ENCODE measurements at places on chromosomes 2 and 18.

- no peak for DNase-seq
These were observed 104.5 kb downstream of the SNTG2 start for GRCh38 chr2:1055014-1055595.

- no peak for DNase-seq
These were observed 59.4 kb upstream of the SH3RF3 start for GRCh38 chr2:109069331-109070194.

GRCh38 chr2:186868344-186868743 lies 19.4 kb upstream of the ZSWIM2 start:
- DNase-seq: no peak

GRCh38 chr2:159792599-159792998 lies 5.4 kb downstream of the CD302 start:
- DNase-seq: no peak

DNA sequence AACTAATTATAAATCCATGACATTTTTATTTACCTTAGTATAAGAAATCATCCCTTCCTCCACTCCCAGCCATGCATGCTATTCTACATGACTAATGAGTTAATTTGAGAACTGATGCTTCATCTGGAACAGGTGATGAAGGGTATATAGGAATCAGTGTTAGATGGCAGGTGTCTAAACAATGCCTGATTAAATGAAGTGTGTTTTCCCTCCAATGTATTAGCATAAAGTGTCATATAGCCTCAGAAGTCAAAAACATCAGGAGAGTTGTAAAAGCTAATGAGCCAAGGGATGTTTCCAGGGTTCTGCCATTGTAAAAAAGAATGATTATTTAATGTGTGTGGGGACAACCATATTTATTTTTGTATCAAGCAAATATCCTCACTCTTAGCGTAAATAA lies 913.8 kb downstream of the DCC start:
- no peak for DNase-seq

- no peak for DNase-seq
These were observed 68.5 kb downstream of the CTIF start for GRCh38 chr18:48607056-48607984.

- no peak for DNase-seq
These were observed 5.5 kb upstream of the SLC4A3 start for GRCh38 chr2:219621935-219622334.

DNA sequence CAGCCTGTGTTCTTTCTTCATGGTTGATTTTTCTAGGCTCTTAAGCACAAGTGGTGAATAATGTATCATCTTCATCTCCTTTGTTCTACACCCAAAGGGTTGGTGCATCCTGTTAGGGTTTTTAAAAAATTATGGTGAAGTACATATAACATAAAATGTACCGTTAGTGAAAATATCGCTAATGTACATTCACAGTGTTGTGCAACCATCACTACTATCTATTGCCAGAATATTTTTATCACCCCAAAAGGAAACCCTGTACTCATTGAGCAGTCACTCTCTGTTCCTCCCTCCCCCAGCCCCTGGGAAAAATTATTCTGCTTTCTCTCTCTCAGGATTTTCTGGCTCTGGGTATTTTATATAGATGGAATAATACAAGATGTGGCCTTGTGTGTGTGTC lies 98.5 kb downstream of the PRKCE start:
- DNase-seq: no peak

- DNase-seq: no peak
These were observed 95.0 kb upstream of the ZFP36L2 start for GRCh38 chr2:43321446-43321845.

GRCh38 chr2:79393107-79393685 lies 119.7 kb upstream of the CTNNA2 start:
- no peak for DNase-seq

DNA sequence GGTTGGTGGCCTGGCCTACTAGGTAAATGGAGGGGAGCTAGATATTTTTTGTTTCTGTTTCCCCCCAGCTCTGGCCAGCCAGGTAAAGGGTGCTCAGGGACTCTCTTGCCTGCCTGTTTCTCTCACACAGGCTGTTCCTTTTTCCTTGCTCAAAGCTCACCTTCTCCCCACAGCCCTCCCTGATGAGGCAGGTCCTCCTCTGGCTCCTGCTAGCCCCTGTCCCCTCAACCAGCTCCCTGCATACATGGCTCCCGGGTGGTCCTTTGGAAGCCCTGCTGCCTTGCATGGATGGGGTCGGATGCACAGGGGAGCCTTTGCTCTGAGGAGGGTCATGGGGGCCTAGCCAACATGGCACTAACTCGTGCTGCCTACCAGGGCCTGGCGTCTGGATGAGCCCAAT lies 27.8 kb downstream of the DYSF start:
- DNase-seq: no peak

DNA sequence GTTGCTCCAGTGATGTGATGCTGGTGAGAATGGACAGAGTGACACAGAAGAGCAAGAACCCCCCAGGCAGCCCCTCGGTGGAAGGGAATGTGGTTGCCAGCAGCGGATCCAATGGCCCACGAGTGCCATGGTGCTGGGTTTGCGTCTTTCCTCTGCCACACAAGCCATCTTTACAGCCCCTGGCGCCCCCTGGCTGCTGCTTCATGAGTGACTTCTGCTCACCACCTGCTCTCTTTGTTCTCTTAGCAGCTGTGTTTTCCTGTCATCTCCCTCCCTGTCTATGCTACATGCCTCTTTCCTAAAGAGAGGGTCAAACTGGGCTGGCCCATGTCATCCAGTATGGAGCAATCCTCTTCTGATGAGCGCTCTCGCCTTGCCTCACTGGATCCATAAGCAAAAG lies 300.0 kb upstream of the SMIM21 start:
- no peak for DNase-seq

DNA sequence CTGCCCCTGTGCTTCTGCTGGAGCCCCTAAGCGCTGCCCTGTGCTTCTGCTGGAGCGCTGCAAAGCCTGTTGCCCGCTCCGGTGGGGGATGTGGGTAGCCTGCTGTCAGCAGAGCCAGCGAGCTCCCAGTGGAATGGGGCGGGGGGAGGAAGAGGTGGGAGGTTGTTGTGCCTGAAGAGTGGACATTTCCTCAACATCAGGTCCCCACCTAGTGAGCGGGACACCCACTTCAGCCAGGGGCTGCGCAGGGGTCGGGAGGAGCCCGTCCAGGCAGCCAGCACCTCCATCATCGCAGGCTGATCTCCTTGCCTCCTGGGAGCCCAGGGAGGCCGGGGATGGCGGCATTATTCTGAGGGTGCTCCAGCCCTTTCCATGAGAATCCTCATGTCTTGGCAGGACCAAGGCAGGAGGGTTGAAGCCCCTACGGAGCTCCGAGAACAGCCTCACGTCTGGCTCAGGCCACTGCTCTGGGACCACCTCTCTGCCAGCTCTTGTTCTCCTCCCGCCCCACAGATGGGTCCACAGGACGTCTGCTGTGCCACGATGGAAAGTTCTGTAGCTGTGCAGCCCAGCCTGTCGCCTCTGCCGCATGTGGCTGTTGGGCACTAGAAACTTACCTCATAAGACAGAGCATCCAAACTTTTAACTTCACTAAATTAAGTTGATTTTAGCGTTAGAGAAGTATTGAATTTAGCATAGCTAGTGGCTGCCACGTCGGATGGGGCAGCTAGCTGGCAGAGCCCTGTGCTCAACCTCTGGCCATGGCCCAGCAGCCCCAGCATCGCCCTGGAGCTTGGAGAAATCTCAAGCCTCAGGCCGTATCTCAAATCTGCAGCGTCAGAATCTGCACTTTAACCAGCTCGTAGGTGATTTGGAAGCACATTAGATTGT lies 1.9 kb upstream of the ALLC start:
- DNase-seq: no peak

DNA sequence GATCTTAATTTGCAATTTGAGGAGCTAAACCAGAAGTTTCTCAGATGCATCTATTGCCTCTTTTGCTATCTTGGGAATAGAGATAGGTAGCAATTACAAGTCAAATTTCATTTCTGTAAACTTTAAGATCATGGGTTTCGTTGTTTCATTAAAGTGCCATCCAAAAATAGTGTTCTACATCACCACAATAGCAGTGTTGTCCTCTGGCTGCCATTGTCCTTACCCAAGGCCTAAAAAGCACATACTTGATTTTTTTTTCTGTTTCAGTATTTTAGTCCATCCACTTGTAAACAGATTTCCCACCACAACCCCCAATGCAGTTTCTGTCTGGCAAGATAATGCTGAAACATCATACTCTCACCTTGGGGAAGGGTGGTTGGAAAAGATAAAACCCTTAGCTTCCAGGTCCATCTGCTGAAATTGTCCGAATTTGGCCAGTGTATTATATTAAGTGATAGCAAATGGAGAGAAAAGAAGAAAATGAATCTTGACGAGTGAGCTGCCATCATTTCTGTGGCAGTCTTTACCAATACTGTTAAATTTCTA lies 136.2 kb downstream of the LCLAT1 start:
- no peak for DNase-seq

GRCh38 chr2:12010779-12011178 lies 264.3 kb downstream of the LPIN1 start:
- no peak for DNase-seq

- DNase-seq: no peak
These were observed 110.9 kb upstream of the FOSL2 start for GRCh38 chr2:28281739-28282138.

DNA sequence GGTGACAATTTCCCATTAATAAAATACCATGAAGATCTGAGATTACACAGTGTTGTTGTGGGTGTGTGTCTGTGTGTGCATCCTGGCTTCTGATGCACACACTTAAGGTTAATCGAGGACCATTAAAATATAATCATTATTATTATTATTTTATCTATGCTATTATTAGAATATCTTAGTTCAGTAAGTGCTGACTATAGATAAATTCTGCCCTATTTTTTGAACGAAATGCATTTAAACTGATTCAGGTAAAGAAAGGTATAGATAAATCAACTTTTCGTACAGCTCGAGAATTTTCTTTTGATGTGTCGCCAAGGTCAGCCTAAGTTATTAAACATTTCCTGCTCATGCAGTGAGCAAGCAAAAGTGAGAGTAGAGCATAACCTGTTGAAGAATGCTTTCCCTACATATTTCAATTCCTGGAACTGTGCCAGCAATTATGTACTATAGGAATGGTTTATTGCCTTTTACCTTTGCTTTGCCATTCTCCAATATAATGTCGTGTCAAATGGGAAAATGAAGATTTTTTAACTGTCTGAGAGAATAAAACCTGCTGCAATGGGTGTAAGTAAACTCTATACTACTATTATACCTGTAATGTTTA lies 25.8 kb downstream of the KCNJ3 start:
- no peak for DNase-seq

DNA sequence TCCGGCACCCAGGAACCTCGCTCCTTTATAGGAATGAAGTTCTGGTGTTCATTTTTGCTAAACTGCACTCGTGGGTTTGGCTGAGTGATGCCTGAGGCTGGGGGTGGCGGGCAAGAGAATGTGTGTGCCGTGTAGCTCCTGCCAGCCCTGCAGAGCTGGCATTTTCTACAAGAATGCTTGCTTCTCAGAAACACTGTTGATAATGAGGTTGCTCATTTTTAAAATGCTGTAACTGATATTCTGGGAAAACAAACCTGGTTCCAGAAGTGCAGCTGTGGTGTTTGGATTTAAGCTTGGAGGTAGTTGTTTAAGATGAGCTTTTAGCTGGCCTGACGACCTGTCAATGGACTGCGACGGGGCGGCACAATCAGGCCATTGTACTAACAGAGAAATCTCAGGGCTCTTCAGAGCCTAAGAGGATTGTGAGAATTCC lies 511.9 kb upstream of the TNP1 start:
- DNase-seq: no peak

DNA sequence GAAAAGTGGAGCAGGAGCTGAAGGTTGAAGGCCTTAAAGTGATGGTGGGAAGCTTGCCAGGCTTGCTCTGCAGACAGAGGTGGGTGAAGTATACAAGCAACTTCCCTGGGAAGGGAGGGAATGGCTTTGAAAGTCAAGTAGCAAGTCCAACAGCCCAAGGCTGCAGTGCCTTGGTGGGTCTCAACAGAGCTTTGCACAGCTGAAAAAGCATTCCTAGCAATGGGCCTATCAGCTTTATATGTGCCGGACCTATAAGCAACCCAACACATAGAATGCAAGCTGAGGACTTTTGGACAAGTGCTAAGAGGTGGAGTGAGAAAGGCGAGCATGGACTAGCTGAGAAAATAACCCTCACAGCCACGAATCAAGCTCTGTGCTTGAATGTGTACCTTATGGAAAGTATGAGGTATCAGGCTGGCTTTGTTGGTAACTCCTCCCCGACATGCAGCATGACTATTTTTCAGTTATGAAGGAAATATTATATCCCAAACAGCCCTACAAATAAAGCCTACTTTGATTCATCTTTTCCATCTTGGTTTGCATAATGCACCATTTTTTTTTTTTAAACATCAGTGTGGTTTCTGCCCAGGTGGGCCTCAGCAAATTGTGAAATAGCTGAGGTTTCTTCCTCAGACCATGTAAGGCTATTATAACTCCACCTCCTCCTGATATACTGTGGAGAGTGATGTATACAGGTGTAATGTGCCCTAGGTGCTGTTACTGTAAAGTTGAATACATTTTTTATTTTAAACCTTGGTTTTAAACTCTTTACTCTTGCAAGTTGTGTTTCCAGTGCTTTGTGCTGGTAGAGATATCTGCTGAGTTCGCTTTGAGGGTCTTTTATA lies 241.4 kb upstream of the CXCR4 start:
- no peak for DNase-seq

DNA sequence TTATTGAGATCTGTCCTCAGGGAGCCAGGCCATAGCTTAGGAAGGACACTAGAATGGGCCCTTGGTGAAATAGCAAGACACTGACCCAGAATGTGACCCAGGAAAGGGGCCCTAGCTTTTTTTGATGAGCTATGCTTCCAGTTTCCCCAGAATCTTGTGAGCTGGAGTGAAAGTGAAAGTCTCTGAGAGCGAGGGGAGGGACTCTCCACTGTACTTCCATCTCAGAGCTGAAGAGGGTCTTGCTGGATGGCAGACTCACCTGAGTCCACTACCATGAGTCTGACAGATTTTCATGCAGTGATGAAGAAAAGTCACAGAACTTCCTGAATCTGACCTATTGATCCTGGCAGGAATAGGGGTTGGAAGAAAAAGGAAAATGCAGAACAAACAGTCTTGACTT lies 3.1 kb downstream of the ARHGAP25 start:
- no peak for DNase-seq

GRCh38 chr2:8956774-8957173 lies 46.7 kb downstream of the MBOAT2 start:
- no peak for DNase-seq

DNA sequence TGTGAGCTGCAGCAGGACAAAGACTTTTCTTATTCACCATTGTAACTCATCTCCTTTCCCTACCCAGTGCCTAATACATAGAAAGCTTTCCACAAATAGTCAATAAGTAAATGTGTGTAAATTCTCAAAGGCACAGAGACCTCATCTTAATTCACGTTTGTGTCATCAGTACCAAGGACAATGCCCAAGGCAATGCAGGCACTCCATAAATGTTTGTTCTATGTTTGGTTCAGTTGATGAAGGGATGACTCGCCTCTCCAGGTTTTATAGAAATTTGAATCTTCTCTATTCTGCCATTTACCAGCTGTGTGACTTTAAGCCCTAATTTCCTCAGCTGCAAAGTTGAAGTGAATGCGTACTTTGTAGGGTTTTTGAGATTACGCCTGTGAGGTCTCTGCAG lies 2.1 kb upstream of the MOGAT1 start:
- DNase-seq: no peak

Measured in activated gamma-delta T cell treated with anti-CD3 and anti-CD28 coated beads, Interleukin-2, amount 50 U/mL, for 16 hours (primary cell).